ENCODE measurements at places on chromosomes 11 and 22.

DNA sequence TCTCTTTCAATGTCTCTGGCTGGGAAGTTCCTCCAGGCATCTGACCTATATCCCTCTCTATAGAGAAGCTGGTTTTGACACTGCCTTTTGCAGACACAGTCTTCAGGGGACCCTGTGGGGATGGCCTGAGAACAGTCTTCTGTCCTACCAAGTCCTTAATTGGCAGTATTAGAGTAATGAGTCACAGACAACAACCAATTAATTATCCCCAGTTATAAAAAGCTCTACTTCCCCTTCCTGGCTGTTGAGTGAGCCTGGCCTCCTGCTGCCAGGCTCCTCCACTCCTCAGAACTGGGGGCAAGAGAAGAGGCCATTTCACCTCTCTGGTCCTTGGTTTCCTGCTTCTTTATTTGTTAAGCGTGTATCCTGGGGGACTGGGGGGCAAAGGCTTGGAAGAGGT, 41.2 kb upstream of the KLHL35 start:
- no peak for DNase-seq

GRCh38 chr11:108825381-108825780, 160.5 kb downstream of the DDX10 start:
- no peak for DNase-seq

GRCh38 chr11:66745356-66746235, 16.6 kb upstream of the SPTBN2 start:
- peak; percentile 60 for DNase-seq

DNA sequence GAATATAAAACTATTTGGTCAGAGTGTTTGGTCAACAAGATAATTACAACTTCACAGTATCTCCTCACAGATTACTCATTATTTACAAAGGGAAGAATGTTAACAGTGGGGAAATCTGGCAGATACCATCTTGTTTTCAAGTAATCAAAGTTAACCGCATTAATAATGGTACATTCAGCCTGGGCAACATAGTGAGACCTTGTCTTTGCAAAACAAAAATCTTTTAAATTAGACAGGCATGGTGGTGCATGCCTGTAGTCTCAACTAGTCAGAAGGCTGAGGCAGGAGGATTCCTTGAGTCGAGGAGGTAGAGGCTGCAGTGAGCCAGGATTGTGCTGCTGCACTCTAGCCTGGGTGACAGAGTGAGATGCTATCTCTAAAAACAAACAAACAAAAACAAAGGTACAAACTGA, 78.5 kb downstream of the ACER3 start:
- no peak for DNase-seq

GRCh38 chr11:830295-831117, 2.2 kb upstream of the CD151 start:
- peak; percentile 84 for DNase-seq

DNA sequence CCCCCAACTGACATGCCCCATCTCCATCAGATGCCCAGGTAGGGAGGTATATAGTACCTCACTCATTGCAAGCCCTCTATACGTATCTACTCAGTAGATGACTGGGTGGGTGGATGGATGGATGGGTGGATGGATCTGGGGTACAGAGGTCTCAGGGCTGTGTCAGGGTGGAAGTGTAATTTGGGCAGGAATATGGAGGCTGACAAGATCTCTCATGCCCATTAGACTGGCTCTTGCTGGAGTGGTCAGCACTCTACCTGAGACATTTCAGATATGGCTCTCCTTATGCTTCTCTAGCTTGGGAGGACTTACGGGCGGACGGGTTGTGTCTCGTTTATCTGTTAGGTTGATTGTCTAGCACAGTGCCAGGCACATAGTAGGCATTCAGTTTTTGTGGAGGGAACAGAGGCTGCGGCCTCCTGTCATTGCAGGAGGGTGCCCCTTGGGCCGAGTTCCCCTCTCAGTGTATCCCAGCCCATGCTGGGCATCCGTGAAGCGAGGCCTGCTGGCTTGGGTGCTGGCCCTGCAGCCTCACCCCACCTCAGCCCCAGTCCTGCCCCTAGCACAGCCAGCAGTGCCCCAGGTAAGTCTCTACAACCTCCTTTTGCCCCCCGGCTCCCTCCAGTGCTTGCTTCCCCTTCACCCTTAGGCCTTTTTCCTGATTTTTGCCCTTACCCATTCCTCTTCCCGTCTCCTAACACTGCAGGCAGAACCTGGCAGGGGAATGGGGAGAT, 13.7 kb downstream of the ROBO3 start:
- no peak for DNase-seq

GRCh38 chr11:3666023-3666530, 5.1 kb downstream of the CHRNA10 start:
- DNase-seq, result no peak

GRCh38 chr11:60842668-60843600, 1.0 kb downstream of the CCDC86 start:
- DNase-seq, result no peak

- DNase-seq, result no peak
These were observed 1.9 kb downstream of the ELMOD1 start for GRCh38 chr11:107592813-107593212.

DNA sequence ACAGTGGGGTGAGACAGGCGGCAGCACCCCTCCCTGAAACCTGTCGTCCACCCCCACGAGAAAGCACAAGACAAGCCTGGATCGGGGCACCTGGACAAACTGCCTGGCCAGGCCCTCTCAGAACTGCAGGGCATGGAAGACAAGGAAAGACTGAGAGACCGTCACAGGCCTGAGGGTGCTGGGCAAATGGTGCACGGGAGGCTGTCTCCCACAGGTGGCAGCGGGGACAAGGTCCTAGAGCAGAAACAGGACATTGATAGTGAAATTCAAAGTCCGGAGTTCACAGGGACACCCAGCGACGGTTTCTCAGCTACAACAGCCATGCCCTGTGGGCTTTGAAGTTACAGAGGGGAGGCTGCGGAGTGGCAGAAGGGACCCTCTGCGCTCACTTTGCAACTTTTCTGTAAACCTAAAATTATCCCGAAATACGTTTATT, 20.6 kb downstream of the DRD4 start:
- DNase-seq, result no peak

DNA sequence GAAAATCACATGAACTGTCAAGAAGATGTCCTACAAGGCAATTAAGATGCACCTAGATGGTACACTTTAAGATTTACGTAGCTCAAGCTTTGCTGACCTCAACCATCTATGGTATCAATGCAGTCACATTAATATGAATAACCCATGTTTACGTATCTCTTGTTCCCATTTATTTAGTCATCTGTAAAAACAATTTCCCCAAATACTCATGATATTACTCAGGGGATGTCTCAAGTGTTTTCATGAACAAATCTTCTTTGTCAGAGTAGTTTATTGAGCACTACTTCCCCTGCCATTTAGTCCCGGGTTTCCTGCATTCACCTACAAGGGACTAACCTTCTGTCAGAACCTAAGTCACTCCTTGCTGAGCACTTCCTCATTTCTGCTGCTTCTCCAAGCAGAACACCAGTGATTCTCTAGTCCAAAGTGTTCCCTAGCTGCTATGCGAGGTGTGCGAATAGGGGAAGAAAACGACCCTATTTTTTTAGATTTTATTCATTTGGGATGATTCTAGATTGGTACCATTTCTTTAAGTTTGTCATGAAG, 554.3 kb upstream of the LRRC4C start:
- DNase-seq, result no peak

DNA sequence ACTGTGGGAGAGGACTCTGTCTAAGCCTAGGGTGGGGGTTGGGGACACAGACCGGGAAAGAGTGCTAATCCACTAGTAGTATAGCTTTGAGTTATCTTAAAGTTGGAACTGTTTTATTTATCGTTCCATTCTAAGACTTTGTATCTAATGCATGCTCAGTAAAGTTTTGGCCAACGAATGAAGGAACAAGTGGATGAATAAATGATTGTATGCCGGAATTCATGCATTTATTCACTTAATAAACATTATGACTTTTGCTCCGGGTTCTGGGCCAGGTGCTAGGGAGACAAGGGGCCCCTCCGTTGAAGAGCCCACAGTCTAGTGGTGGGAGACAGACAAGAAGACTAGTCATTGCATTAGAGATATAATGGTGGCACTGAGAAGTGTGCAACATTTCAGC, 645 bp downstream of the RNF121 start:
- no peak for DNase-seq

GRCh38 chr11:122874991-122875390, 7.6 kb upstream of the JHY start:
- no peak for DNase-seq

DNA sequence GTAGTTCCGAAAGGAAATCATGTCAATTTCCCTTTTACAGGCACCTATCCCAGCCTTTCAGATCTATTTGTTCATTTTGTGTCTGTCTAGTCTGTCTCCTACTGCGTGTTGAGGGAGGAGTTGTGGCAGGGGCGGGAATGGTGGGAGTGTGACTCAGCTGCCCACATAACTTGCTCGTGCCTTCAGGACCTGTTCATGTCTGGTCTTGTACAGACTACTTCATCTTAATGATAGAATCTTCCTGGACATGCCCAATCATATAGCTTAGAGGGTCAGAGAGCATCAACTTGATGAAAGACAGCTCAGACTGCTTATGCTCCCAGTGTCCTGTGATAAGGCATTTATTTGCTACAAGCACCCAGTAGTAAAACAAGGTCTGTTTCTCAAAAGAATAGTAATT, 61.0 kb upstream of the BIRC3 start:
- no peak for DNase-seq

- no peak for DNase-seq
These were observed 971.4 kb downstream of the BRD1 start for GRCh38 chr22:48856308-48856615.

GRCh38 chr11:10478574-10479550, 23.8 kb downstream of the AMPD3 start:
- no peak for DNase-seq

Data from activated naive CD8-positive, alpha-beta T cell treated with anti-CD3 and anti-CD28 coated beads, Interleukin-2, amount 10 ng/mL, durations not matched to agents 7 days and 5 days (primary cell).